Pons (tissue), 1 donor: ENCODE measurements at places on chromosomes 12 and 14.
A peak's percentile ranks its signal among the peaks of the same experiment; 100 is the strongest.

- no peak for DNase-seq
Observed at GRCh38 chr14:57573173-57573572, 79.5 kb upstream of the CCDC198 start.

- DNase-seq = no peak
Observed at GRCh38 chr14:68631394-68632053, 161.3 kb downstream of the ZFP36L1 start.

DNA sequence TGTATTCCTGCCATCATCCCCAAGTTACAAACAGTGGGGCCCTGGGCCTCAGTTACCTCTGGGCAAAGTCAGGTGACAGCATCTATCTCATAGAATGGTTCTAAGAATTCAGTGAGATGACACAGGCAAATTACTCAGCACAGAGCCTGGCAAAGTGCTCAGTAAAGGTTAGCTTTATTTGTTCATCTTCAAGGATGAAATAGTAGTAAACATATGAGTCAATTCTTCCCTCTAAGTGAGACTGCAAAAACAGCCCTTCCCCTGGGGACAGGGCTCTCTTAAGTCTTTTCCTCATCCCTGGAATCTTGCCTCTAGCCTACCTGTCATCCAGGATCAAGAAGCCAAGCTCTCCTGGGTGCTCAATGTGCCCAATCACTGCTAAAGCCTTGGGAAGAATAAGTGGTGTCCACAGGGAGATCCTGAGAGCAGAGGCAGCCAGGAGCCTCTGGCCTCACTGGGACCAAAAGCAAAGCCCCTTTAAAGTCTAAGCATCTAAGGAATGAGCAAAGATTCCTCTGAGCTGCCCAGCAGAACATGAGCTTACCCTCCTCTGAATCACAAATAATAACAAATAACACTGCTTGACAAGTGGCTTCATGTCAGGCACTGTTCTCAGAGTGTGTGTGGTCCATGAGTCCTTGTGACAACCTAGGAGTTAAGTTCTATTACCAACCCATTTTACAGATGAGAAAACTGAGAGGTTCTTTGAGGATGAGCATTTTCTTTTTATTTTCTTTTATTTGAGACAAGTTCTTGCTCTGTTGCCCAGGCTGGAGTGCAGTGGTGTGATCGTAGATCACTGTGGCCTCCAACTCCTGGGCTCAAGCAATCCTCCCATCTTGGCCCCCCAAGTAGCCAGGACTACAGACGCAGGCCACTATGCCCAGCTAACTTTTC lies 12.1 kb downstream of the NUAK1 start:
- DNase-seq = no peak

DNA sequence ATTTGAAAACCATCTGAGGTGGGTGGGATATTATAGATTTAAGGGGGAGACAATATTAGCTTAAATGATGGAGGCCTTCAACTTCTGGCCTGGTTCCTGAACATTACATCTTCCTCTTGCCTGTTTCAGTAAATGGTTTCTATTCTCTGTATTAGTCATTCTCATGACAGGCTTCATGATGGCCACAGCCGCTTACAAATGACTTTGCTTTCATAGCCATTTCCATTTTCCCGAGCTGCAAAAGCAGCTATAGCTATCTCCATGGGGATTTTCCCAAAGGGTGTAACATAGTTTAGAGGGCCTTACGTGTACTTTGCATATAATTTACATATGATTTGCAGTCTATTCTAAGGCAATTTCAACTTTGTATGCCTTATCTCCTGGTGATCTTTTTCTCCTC lies 121.8 kb downstream of the NRXN3 start:
- DNase-seq = no peak

DNA sequence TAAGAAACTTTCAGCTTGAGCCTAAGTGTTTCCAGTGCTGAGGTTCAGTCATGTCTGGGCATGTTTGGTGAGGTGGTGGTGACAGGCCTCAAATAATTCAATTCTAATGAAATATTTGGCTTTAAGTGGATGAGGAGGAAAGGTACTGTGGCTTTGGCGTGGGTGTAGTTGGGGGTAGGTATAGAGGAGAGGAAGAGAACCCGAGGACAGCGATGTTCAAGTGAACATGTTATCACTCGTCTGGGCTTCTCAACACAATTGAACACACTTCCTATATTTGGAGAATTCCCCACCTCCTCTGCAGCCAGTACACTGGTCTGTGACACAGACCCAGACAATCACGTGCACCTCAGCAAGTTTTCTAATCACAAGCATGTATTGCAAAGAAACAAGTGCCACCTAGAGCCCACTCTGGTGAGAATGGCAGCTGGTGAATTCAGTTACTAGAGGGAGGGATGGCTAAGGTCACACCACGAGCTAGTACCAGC lies 53.0 kb downstream of the IFNG-AS1 start:
- no peak for DNase-seq

DNA sequence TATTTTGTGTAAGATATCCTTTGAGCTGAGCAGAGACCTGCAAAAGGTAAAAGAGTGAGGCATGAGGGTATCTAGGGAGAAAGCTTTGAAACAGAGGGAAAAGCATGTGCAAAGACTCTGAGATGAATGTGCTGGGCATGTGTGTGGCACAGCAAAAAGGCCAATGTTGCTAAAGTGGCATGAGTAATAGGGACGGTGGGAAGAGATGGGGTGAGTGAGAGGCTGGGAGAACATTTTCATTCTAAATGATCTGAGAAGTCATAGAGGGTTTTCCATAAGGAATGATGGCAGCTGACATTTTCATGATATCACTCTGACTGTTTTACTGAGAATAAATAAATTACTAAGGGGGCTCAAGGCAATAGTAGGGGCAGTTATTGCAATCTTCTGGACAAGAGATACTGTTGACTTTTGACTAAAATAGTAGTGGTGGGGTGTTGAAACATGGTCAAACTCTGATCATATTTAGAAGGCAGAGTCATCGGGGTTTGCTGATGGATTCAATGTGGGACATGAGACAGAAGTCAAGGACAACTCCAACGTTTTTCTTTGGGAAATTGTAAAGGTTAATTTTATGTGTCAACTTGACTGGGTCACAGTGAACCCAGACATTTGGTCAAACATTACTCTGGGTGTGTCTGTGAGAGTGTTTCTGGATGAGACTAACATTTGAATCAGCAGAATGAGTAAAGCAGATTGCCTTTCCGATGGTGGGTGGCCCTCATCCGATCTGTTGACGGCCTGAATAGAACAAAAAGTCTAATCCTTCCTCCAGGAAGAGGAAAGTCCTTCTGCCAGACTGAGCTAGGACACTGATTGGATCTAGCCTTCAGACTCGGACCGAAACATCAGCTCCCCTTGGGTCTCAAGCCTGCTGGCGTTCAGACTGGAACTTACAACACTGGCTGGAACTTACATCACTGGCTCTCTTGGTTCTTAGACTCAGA lies 193.9 kb upstream of the PLXNC1 start:
- DNase-seq = no peak

- DNase-seq = no peak
Observed at GRCh38 chr14:88168498-88169165, 154.4 kb downstream of the KCNK10 start.

GRCh38 chr14:78164226-78164853 lies 5.8 kb upstream of the NRXN3 start:
- DNase-seq = no peak

DNA sequence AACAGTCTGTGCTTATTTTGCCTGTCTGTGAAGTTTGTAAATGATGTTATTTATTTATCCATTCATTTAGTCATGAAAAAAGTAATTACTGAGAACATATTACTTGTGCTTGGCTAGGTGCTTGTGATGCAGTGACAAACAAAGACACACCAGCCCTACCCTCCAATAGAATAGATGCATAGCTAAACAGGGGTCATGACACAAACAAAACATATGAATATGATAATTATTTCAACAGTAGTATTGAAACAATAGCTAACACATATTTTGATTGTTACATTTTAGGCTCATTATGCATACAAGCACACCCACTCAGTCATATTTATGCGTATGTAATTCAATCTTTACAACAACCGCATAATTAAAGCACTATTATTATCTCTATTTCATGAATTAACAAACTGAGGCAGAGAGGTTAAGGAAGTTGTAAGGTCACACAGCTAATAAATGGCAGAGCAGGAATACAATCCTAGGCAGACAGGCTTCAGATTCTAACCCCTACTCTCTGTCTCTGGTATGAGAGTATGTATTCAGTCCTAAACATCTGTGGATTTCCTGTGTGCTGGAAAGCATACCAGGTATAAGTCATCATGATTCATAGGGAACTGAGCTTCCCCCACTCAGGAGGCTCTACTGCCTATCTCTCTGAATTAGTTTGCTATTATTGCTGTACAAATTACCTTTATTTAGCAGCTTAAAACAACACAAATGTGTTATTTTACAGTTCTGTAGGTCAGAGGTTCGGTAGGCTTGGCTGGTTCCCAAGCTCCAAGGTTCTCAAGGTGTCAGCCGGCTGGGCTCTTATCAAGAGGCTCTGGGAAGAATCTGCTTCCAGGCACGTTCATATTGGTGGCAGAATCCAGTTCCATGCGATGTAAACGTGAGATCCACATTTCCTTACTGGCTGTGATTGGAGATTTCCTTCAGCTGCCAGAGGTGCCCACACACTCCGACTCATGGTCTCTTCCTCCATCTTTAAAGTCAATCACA lies 509.4 kb downstream of the GALC start:
- DNase-seq = no peak

DNA sequence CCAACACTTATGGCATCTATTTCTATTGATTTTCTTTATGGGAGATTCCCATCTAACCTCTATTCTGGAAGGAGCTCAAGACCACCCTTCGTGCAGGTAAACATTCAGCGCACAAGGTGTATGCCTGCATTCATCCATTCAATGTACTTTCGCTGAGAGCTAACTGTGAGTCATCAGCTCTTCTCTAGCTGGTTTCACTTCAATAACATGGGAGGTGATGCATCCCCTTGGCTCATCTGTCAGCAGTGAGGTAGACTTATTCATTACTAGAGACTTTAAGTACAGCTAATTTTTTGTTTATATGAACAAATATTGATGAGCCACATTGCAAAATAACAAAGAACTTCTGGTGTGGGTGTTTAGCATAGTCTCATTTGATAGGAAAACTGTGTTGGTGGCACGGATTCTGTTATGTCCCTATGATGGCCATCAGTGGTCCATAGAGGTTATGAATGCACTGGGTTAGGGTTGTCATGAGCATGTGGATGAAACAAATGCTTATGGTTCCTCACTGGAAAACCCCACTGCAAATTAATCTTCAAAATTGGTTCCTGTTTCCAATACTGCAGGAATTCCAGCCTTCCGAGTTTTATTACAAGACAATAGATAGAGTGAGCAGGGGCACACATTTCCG lies 1151.0 kb downstream of the BCL11B start:
- DNase-seq = no peak

- no peak for DNase-seq
Observed at GRCh38 chr12:78964521-78964920, 99.9 kb downstream of the SYT1 start.

DNA sequence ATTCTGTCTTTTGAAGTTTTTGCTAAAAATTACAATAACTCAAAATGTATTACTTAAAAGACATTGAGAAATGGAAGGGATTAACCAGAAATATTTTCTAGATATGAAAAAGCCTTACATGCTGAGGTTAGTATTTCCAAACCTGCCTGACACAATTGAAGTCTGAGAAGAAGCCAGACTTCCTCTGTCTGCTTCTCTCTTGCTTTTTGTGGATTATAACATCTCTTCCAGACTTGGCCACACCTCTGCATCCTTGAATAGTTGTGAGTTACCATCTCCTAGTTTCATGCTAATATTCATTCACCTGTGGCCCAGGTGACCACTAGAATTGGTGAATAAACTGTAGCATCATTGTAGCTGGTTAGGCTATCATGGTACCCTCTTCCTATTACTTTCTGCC lies 497.6 kb downstream of the SLC16A7 start:
- no peak for DNase-seq

- DNase-seq = no peak
Observed at GRCh38 chr12:89185889-89186288, 166.4 kb downstream of the DUSP6 start.

DNA sequence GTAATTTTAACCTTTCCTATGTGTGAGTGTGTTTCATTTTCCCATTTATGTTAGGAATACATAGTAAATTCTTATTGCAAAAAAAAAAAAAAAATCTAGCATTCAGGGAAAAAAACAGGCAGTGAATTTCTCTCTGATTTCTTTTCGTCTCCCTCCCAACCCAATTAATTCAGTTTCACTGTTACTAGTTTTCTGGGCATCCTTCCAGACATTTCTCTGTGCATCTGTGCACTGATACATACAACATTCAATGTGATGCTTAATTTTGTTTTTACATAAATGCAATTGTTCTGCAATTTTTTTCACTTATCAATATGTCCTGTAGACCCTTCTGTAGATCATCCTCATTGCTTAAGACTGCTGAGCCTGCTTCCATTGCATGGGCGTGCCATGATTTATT lies 694.3 kb upstream of the TBX3 start:
- peak; percentile 18 for DNase-seq
